ENCODE measurements at places on chromosomes 4 and X. TPM values are rescaled to one million over a fixed set of nuclear protein-coding genes. Genes with fewer than 3 reads are reported as not detected.

PROM1 gene
- total RNA-seq = 2.1 TPM

PNMA5 gene
- total RNA-seq = not detected

ITGB1BP2 gene
- total RNA-seq = 104 TPM

UGT2B10 gene
- not detected for total RNA-seq

DNA sequence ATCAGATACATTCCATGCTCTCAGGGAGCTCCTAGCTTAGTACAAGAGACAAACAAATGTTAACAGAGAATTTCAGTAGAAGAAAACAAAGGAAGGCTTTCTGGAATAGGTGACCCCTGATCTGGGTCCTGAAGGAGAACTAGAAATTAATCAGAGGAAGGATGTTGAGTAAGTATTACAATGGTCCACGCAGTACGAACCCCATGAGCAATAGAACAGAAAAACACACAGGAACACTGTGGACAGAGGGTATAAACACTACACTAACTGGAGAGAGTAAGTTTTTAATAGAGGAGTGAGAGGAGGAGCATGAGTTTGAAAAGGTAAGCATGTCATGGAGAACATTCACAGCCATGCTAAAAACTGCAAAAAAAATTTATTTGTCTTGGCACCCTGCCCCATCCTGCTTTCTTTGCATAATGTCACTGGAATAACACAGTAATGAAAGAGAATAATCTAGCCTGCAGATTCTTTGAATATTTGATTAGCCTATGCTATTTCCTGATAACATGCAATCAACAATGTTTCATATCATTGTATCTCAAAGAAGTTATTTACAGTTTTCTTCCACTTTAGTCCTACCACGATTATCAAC is 140.3 kb upstream of the ZXDB start:
- no peak for DNase-seq

DNA sequence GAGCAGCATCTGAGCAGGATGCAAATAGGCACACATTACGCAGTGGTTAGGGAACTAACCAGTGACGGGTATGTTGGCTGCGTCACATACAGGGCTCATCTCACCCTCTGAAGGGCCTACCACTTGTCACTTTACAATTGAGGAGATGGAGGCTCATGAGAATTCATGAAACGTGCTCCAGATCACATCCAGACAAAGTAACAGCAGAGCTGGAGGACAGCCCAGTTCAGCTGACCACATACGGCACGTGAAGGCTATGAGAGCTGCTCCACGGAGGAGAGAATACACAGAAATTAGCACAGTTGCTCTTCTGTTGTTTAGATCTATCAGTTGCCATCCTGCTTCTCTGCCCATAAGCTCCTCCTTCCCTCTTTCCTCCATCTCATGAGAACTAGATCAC is 78.4 kb downstream of the FAM9B start:
- DNase-seq = no peak

- no peak for DNase-seq
Observed at GRCh38 chr4:17301266-17301665, 210.6 kb downstream of the QDPR start.

GRCh38 chr4:3860061-3860912 is 94.1 kb downstream of the ADRA2C start:
- no peak for DNase-seq

DNA sequence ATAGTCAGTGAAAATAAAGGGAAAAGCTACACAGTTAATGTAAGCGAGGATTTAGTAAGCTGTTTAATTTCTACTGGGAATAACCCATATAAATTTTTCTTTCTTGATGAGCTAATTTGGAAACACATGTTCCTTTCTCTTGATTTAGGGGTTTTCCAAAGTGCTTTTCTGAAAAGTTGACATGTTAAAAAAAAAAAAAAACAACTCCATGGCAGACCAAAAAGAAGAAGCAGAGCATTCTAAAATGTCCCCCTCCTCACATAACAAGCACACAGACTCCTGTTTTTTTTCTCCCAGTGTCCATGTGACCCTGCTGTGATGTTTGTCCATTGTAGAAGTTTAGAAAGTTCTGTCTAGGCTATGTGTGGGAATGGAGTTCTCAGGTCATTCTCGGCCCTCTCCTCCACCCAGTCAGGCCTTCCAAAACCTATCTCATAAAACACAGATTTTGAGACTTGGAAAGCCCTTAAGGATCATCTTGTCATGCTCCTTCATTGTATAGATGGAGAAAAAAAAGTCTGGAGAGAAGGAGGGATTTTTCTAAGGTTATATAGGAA is 792 bp downstream of the CLIC2 start:
- no peak for DNase-seq

- no peak for DNase-seq
Observed at GRCh38 chrX:24542756-24543155, 77.7 kb downstream of the PDK3 start.

GRCh38 chr4:7943211-7943610 is 3.5 kb upstream of the AFAP1 start:
- DNase-seq = no peak

- no peak for DNase-seq
Observed at GRCh38 chr4:84177831-84178542, 321.1 kb downstream of the NKX6-1 start.

GRCh38 chrX:18290200-18290599 is 64.3 kb downstream of the SCML2 start:
- no peak for DNase-seq
